ENCODE measurements at places on chromosomes 3 and 15.

- no peak for DNase-seq
These were observed 25.8 kb downstream of the ANP32A start for GRCh38 chr15:68794863-68795262.

GRCh38 chr3:64708456-64708855 is 20.7 kb upstream of the ADAMTS9 start:
- DNase-seq = no peak

DNA sequence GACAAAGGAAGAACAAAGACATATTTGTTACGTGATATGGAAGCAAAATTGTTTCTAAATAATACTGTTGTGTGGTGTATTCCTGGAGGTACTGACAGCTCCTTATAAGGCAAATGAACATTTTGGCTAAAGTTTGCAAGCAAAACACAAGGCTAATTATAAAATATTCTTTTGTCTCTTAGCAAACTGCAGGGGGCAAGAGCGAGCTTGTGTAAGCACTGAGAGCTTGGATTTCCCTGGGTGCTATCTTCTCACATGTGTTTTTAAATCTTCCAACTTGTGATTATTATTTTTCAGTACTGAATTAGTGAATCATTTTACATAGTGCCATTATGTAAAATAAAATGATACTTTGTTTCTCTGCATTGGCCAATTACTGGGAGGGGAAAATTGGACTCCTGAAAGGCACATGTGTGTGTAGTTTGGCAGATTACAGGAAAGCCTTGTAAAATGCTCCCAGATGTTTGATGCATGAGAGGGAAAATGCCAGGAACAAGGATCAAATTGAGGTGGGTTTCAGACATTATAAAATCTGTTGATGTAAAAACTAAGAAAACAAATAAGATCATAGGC is 611.5 kb downstream of the AGBL1 start:
- no peak for DNase-seq

DNA sequence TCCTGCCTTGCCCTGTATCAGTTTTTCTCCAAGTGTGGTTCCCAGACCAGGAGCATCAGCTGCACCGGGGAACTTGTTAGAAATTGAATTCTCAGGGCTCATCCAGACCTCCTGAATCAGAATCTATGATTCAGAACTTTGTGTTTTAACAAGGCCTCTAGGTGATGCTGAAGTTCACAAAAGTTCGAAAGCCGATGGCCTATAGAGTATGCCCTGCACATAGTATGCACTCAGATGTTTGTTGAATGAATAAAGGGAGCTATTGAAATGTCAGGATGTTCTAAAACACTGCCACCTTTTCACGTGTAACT is 664 bp upstream of the LARP6 start:
- no peak for DNase-seq

DNA sequence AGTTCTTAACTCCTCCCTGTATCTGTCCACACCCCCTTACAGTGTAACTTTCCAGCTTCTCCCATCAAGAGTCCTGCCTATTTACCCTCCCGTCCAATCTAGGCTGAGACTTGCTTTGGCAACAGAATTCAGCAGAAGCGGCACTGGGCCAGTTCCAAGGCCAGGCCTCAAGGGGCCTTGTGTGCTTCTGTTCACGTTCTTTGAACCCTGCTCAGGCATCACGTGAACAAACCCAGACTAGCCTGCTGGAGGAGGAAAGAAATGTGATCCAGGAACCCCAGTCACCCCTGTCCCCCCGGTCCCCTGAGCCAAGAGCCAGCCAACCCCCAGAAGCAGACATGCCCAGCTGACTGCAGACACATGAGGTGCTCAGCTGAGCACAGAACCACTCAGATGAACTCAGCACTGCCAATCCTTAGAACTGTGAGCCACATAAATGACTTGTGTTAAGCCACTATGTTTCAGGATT is 76.1 kb upstream of the DCLK3 start:
- no peak for DNase-seq

GRCh38 chr3:29168696-29169095 is 112.2 kb upstream of the RBMS3 start:
- DNase-seq = no peak

DNA sequence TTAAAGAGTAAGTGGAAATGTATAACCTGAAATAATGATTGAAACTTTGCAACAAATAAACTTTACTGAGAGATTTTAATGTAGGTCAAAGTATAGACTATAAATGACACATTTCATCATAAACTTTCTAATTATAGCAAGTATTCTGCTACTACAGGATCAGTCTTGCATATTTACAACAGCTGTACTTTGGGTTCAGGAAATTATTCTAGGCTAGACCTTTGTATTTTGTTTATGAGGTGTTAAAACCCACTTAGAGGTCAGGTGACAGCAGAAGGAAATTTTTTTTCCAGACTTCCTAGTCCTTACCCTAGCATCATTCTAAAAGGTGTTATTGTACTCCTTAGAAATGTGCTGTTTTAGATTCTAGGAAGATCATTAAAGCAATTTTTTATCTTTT is 2.3 kb downstream of the RNF7 start:
- DNase-seq = no peak

- DNase-seq = no peak
These were observed 864.3 kb downstream of the NSUN3 start for GRCh38 chr3:94927175-94927574.

DNA sequence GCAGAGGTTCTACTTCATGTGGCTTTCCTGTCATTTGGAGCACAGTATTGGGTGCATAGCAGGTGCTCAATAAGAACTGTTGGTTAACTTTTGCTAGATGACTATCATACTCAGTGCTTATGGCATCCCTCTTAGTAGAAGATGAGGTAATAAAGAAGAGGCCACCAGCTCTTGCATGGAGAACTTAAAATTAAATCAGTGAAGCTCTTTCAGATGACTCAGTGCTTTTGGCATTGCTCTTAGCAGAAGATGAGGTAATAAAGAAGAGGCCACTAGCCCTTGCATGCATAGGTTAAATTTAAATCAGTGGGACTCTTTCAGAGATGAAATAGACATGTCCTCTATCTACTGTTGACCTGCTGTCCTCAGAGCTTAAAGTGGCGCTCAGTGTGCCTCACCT is 109.4 kb upstream of the FGF7 start:
- DNase-seq = no peak

- peak; percentile 7 for DNase-seq
These were observed 3.7 kb downstream of the ISL2 start for GRCh38 chr15:76340198-76340802.

DNA sequence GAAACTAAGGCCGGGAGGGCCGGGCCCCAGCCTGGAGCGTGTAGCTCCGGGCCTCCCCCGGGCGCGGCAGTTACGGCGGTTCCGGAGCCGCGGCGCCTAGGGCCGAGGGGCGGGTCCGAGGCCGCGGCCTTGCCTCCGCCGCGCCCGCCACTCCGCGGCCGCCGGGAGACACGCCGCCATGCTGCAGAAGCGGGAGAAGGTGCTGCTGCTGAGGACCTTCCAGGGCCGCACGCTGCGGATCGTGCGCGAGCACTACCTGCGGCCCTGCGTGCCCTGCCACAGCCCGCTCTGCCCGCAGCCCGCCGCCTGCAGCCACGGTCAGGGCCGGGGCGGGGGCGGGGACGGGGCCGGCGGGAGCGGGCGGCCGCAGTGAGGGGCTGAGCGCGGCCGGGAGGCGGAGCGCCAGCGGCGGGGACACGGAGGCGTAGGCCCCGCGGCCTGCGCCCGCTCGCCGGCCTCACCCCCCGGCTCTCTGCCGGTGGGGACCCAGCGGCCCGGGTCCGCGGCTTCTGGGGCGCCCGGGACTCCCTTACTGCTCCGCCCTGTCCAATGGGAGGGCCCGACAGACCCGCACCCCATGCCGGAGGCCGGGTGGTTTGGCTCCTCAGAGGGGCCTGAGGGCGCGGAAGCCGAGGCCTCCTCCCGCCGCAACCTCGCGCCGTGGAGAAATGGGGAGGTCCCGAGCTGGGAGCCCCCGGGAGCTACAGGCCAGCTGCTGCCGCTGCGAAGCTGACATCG is at the start of gene DIS3L:
Gene DIS3L, plus strand, starts transcription at position 150 of the 738 bp plus-strand sequence. Its CDS starts 29 bp downstream, at position 179.
- DNase-seq = peak; percentile 27

- DNase-seq = no peak
These were observed 437.7 kb downstream of the DIPK2A start for GRCh38 chr3:144409319-144409718.

- peak; percentile 80 for DNase-seq
These were observed at the start of gene STOML1 for GRCh38 chr15:73991726-73992593. Gene STOML1 (minus strand): TSS chr15:73992295. CDS start chr15:73992223, 72 bp downstream.

DNA sequence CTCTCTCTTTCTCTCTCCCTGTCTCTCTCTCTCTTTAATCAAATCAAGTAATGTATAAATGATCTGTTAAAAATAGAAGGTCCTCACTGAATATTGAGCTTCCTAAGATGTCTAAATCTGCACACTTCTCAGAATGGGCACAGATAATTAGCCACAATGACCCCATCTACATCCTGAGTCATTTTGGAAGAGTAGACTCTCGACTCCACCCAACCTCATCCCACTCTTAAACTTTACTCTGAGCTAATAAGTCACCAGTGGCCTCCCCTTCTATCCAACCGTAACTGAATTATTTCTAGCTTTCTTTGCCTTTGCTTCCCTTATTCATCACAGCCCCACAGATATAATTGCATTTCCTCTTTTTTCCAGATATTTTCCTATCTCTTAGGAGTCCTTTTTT is 326.5 kb upstream of the ZNF717 start:
- no peak for DNase-seq

Data from NCI-H1092 (cell line).